ENCODE measurements at places on chromosomes 7 and 10.

DNA sequence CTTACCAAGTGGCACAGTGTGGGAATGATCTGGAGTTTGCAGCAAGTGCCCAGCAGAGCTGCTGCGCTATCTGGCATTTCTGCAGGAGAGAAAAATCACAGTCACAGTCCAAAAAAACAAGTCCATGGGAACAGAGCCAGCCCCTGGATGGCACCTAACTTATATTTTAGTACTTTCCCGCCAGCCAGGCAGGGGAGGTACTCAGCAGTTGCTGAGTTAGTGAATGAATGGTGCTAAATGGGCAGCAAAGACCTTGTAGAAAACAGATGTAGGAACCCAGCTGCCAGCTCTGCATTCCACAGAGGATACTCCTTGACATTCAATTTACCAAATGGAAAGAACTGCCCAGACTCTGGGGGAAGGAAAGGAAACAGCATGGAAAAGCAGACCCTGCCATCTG is 54.5 kb downstream of the GSDME start:
- DNase-seq: no peak

- DNase-seq: peak; percentile 50
Measured at GRCh38 chr10:102643336-102644065, 778 bp upstream of the TRIM8 start.

GRCh38 chr7:147859033-147859432 is 731.5 kb upstream of the C7orf33 start:
- no peak for DNase-seq

- DNase-seq: no peak
Measured at GRCh38 chr10:95462740-95463667, 98.2 kb downstream of the SORBS1 start.

GRCh38 chr10:73935895-73936294 is 25.0 kb downstream of the PLAU start:
- no peak for DNase-seq

- no peak for DNase-seq
Measured at GRCh38 chr7:13560441-13560840, 429.0 kb downstream of the ETV1 start.

- DNase-seq: no peak
Measured at GRCh38 chr7:11642276-11642675, 189.7 kb downstream of the THSD7A start.

- no peak for DNase-seq
Measured at GRCh38 chr10:34251177-34251576, 563.9 kb downstream of the PARD3 start.

DNA sequence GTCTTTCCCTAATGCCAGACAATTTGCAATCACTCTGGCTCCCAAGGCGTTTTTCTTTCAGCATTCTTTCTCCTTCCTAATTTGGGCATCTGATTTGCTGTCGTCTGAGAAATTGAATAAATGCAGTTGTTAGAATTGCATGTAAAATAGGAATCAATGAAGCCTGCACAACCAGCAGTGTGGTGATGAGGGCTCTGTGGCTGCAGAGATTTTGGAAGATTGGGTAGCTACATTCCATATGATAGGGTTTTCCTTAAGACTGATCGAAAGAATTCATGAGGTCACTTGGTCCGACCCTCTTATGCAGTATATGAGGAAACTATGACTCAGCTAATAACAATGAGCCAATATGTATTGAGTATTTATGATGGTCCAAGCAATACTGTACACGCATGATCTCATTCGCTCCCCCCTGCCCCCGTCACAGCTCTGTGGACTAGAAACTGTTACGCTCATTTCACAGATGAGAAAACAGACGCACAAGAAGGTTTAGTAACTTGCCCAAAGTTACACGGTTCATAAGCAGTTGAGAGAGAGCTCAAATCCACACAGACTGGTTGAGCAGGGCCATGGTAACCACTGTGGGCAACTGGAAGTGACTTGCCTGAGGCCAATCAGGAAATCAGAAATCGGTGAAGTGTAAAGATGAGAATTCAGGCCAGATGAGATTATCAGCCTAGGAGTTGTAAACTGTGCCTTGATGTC is 527.2 kb downstream of the GATA3 start:
- DNase-seq: no peak

DNA sequence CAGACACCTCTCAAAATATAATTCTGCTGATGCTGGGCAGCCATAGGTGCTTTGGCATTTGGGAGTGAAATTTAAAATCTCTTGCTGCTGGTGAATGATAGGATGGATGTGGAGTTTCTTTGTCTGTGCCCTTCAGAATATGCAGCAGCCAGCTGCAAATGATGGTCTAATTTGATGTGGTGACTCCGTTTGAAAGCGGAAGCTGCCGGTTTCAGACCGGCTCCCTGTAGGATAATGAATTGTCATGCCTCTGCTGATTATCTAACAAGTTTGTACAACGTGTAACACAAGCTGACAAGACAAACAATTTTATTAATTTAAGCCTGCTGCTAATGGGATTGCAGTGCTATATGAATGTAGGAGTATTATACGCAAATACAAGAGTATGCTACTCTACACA is 103.5 kb downstream of the SND1 start:
- no peak for DNase-seq

DNA sequence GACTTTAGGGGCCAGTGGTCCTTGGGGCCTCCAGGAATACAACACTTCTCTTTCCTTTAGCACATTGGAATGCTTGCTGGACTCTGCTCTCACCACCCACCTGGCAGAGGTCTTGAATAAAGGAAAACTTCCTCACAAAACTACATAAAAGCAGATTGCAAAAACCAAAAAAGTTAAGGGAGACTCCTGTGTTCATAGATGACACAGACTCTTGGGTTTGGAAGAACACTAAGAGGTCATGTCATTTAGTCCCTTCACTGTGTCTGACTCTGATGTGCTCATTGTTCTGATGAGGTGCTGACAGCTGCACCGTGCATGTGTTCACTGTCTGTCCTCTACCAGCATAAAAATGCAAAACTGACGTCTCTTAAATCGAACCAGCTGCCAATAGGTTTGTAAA is 11.4 kb downstream of the BLNK start:
- DNase-seq: no peak

DNA sequence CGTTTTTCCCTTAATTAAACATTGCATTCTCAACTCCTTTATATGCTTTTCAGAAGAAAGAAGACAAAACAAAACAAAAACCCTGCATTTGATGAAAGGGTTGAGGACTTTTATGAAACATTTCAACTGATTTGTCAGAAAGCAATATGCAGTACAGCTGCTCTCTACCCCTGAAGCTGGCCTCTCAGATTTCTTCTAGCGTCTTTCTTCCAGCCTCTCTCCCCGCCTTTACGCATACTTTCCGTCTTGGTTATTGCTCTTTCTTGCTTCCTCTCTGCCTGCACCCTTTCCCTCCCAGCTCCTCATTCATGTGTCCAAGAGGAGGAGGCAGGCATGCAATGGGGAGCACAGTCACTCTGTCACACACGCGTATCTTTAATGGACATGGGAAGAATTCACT is 91.0 kb upstream of the COL1A2 start:
- no peak for DNase-seq

- no peak for DNase-seq
Measured at GRCh38 chr10:78404296-78404695, 370.6 kb downstream of the RPS24 start.

DNA sequence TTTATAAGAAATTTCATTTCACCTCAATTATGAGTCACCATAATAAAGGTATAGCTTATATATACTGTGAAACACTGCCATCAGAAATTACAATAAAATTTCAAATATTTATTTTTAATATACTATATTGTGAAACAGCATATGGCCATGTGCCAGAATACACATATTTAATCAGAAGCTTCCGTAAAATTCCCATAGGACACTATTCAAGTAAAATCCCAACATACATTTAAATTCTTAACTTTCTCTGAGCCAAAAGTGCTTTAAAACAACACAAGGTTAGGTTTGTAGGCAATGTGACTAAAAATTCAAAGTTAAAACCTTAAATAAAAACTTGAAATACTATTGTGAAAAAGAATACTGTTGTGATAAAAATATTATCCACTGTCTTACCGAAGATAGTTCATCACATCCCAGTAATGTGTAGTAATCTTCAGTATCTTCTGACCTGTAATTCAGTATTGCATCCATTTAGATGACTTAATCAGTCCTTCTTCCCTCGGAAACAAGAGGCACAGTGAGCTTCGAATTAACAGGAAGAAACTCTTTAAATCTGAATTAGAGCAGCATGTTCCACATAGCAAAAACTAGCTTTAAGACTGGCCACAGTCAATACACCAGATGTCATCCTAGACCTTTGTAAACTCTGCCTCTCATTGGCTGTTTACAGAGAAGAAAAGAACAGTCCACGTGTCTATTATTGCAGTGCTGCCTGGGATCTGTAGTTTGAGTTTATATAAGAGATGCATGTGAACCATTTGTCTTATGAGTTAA is at the start of gene DNAJC12:
Gene DNAJC12, minus strand, starts transcription at position 648 of the 774 bp plus-strand sequence. Its CDS starts 177 bp downstream, at position 471.
- DNase-seq: no peak

GRCh38 chr7:69678494-69679187 is 80.4 kb downstream of the AUTS2 start:
- no peak for DNase-seq

DNA sequence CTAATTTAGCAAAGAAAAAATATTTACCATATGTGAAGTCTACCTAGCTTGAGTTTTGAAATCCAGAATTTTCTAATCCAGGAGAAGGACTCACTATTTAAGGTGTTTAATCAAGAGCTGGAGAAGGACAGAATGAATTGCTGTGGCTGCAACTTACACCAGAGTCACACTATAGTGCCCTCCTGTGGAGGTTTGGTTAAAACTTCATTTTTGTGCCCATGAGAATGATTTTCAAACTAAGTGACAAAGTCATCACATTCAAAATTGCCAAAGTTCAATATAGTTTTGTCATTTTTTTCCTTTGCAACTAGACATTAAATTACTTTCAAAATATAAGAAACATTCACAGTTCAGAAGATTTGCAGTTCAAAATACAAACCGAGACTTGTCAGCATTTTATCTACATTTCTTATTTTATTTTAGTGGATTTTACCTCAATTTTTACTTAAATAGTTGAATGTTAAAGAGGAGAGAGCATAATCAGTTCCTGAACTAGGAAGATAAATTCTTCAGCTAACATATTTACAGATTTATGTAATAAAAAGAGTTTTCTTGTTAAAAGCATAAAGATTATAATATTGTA is 70.7 kb downstream of the CABCOCO1 start:
- no peak for DNase-seq

DNA sequence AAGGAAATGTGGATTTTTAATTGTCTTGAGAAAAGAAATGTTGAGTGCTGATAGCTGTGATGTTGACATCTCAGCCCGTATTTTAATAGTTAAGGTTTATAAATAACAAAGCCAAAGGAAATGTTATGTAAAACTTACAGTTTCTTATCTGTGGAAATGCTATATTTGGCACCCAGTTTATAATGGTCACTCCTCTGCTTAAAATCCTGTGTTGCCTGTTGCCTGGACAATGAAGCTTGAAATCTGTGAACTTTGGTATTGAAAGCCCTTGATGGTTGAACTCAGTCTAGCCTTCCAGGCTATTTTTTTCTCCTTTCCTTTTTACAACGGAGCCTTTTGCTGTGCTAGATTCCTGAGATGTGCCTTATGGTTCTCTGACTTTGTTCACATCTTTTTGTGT is 46.5 kb downstream of the MCU start:
- DNase-seq: no peak

GRCh38 chr7:311796-312195 is 21.8 kb downstream of the FOXL3 start:
- DNase-seq: no peak

- DNase-seq: no peak
Measured at GRCh38 chr7:55509322-55509721, 63.0 kb downstream of the VOPP1 start.

DNA sequence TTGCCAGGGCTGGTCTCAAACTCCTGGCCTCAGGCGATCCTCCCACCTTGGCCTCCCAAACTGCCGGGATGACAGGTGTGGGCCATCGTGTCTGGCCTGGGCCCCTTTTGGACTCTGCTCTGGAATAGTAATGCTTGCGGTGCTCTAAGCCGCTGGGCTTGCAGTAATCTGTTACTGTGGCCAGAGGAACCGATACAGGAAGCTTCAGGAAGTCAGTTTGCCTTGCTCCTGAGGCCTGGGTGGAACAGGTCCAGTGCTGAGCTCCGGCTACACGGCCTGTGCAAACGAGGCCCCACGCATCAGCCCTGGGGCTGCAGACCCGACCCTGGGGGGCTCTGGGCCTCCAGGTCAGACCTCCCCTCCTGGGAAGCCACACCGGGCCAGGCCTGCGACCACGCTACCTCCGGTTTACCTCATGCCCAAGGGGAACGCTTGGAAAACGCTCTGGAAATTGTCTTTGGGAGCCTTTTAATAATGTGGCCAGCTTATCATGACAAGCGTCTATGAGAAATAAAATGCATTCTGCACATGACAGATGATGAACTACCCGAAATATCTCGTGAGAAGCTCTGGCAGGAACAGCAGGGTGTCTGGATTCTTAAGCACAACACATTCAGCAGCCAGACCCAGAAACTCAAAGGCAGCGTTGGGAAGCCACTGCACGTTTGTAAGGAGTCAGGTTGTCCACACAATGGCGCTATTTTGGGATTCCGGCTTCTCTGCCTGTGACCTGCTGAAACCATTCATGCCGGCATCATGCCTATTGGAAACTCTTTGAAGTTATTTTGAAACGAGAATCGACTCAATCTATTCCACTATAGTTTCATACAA is 10.1 kb upstream of the ADAP1 start:
- DNase-seq: no peak

DNA sequence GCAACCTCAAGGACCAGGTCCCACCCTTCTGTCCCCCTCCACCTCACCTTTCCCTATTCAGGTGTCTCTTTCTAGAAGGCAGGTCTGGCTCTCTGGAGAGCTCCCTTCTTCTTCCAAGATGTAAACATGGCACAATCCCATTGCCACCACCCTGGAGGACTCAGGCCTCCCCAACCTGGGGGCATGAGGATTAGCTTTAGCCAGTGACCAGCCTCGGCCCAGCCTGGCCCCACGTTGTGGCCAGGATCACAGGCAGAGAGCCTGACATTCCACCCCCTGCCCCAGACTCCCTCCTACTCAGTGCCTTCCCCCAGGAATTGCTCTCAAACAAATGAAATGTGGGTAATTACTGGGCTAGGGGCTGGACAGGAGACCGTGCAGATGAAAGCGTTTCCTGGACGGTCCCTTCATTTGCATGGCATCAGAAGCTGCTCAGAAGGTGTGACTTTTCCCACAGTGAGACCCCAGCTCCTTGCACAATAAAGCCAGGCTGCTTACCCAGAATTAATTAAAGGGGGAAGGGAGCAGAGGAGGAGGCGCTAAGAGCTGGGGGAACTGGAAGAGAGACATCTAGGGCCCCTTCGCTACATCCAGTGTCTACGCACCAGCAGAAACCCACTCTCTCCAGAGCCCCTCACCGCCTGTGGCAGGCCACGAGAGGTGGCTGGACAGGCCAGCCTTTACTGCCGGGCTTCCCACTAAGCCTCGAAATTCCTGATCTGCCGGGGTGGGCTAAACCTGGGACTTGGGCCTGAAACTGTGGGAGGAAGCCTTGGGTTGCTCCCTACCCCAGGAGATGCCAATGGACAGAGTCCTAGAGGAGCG is 7.7 kb downstream of the FGF8 start:
- DNase-seq: no peak

- no peak for DNase-seq
Measured at GRCh38 chr10:28881171-28881882, 204.0 kb downstream of the BAMBI start.

- DNase-seq: no peak
Measured at GRCh38 chr10:68271196-68271882, 39.4 kb upstream of the ATOH7 start.

- no peak for DNase-seq
Measured at GRCh38 chr7:102153599-102153946, 133.1 kb upstream of the SH2B2 start.

GRCh38 chr7:87013840-87014190 is 45.6 kb downstream of the ELAPOR2 start:
- DNase-seq: no peak

All from stimulated activated CD4-positive, alpha-beta T cell treated with anti-CD3 and anti-CD28 coated beads, Interleukin-12 subunit alpha, Interleukin-12 subunit beta, amount 100 ng/mL, for 4 hours (primary cell).